ENCODE measurements at places on chromosomes 2 and 18. TPM values are rescaled to one million over a fixed set of nuclear protein-coding genes. Genes with fewer than 3 reads are reported as not detected.

Gene FAM228A
- not detected for total RNA-seq

Gene ZNF804A
- not detected for total RNA-seq

Gene NEU2
- not detected for total RNA-seq

Gene ABCA12
- 0.15 TPM for total RNA-seq

Gene CYP26B1
- total RNA-seq = 18.3 TPM

Gene HOXD1
- total RNA-seq = 0.16 TPM

Gene CAPN13
- 0.15 TPM for total RNA-seq

Gene SCYGR4
- not detected for total RNA-seq

Gene ITGA4
- total RNA-seq = 2.0 TPM

Gene INHBB
- total RNA-seq = 18.7 TPM

Gene GALNT13
- total RNA-seq = 9.9 TPM

Gene ANKRD29
- total RNA-seq = 9.7 TPM

Gene RNU2-63P
- total RNA-seq = not detected

Gene COL6A3
- total RNA-seq = 0.07 TPM

Gene MZT2A
- total RNA-seq = 204 TPM

Gene AFG3L2
- 36.9 TPM for total RNA-seq

Gene REG3G
- not detected for total RNA-seq

Gene NEB
- total RNA-seq = 0.12 TPM

Gene SATB2
- 3.4 TPM for total RNA-seq

Gene SEPTIN10
- total RNA-seq = 49.0 TPM

Gene RPRM
- total RNA-seq = not detected

Gene UPP2
- not detected for total RNA-seq

Gene TWIST2
- 15.4 TPM for total RNA-seq

Gene MEIS1
- total RNA-seq = 1.9 TPM

Gene GPR39
- total RNA-seq = 9.9 TPM

Gene FNDC4
- total RNA-seq = 5.3 TPM

Gene ATIC
- 213 TPM for total RNA-seq

Gene C2orf66
- 0.06 TPM for total RNA-seq

Gene DOK6
- total RNA-seq = not detected

Gene PLCD4
- 0.59 TPM for total RNA-seq

Gene CHST9
- 0.02 TPM for total RNA-seq

Gene CPS1
- 9.2 TPM for total RNA-seq

Gene SERPINB3
- 0.12 TPM for total RNA-seq

Gene REG1A
- not detected for total RNA-seq

Gene ATP8B1
- total RNA-seq = 7.9 TPM

Gene UGT1A8
- not detected for total RNA-seq

Gene MAPRE2
- total RNA-seq = 14.3 TPM

Gene CHN1
- 19.4 TPM for total RNA-seq

Gene B4GALT6
- total RNA-seq = 6.2 TPM

Gene ACVR1
- 24.8 TPM for total RNA-seq

Gene PLEKHH2
- total RNA-seq = 1.2 TPM

Gene SLC8A1
- 0.40 TPM for total RNA-seq

Gene BBS5
- 6.1 TPM for total RNA-seq

Gene RAB17
- total RNA-seq = 0.21 TPM

Gene SKOR2
- total RNA-seq = not detected
